Kidney (tissue), 22 donors: ENCODE measurements at places on chromosomes 2 and 18. TPM values are rescaled to one million over a fixed set of nuclear protein-coding genes. Genes with fewer than 3 reads are reported as not detected.
A peak's percentile ranks its signal among the peaks of the same experiment; 100 is the strongest.

DNA sequence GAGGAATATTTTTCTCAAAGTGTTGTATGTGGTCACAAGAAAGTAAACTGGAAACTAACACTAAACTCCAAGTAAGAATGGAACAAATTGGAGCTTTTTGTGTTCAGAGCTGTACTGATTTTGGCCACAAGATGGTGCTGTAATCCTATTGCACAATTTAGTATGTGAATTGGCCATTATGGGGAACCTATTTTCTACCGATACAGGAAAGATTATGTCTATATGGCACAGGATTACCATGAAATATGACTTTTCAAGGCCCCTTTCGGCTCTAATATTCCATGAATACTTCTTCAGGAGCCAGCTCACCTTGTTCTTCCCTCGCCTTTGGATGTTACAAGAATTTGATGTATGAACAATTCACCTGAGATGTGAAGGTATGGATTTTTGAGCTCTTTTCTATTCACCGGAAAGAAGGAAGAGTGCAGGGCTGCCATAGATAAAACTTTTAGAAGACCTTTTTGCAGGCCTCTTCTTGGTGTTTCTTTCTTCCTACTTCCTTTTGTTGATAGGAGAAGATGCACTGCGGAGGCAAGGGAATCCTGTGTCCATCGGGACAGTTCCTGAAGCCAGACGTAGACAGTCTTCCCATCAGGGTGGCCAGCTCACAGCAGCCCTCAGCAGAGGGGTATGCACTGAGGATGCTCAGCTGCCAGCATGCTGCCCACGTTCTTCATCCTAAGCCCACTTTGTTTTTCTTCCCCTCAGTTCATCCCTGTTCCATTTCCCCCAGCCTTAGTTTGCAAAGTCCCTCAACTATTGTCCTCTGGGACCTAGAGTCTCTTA lies 13.3 kb downstream of the MRPL44 start:
- DNase-seq: no peak

GRCh38 chr2:147913701-147914480 lies 69.1 kb downstream of the ACVR2A start:
- no peak for DNase-seq

DNA sequence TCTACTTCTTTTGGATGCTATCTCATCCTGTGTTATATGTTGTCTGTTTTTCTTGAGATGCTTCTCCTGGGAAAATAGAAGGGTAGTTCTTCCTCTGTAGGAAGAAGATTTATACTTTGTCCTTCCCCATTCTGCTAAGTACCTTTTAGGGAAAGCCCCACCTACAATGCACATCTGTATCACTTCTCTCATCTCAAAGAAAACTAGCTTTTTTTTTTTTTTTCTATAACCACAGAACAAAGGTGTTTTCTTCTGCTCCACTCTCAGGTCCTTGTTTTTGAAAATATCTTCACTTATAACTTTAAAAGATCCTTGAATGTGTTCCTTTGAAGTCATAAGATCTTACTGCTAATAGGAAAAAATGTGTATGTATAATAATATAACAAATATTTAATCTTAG lies 30.8 kb downstream of the CCDC150 start:
- DNase-seq: no peak

DNA sequence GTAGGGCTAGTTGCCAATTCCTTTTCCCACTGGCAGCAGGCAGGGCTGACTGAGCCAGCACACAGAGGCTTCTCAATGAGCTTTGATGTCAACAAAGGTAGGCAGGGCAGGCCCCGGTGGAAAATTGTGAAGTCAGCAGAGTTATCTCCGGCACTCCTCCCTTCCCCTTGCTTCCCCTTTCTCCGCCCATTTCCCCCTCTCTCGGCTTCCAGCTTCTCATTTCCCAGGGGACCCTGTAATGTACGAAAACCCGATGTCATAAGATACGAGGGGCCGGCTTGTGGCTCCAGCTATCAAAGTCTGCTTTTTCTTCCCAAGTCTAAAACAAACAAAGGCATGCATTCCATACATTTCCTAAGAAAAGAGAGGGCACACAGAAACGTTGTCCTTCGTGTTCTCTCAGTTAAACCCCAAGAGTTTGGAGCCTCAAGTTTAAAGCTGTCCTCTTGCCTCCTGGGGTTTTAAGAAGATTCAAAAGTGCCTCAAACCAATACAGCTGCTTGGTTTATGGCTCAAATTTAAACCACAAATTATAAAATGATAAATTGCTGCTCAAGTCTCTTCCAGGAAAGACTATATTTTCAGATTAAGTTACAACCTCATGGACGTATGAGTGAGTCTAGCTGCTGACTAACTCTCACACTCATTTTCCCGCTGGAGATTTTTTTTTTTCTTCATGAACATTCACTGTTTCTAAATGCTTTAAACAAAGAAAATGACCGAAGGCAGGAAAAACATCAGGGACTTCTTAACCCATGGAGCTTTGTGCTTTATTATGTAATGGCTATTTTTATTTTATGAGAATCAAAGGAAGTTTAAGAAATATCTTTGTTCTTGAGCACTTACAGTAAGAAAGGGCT lies 27.2 kb upstream of the EML4 start:
- peak; percentile 80 for DNase-seq

GRCh38 chr2:193774166-193774565 lies 1579.4 kb upstream of the TMEFF2 start:
- DNase-seq: no peak

ARHGEF33 gene
- 2.3 TPM for total RNA-seq
